NCI-H2171 (cell line): ENCODE measurements at places on chromosomes 1 and 21.

- peak; percentile 37 for DNase-seq
Observed at GRCh38 chr1:65104854-65105534, 43.0 kb upstream of the AK4 start.

GRCh38 chr1:26541431-26541815, 11.9 kb downstream of the RPS6KA1 start:
- no peak for DNase-seq

DNA sequence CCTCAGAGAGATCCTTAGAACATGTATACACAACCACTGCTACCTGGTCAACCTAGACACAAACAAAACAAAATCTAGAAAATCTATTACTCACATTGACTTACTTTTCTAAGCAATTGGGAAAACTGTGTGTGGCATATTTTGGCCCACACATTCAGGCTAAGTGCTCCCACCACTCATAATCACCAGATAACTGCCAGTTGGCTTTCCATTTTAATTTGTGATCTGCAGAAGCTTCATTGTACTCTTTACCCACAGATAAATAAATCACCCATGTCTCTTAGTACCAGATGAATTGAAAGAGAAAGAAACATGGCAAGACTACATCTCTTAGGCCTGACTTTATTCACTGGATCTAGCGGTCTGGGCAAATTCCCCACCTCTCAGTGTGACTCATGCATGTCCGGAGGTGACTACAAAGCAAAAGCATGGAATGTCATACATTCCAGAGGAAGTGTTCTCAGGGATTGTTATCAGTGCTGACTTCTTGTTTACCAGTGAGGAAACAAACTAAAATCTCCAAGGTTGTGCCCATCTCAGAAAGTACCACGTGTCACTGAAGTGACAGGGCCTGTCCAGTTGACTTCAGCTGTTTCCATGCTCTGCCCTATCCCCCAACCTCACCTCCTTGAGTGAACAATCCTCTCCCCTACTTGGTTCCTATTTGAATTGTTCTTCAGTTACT, 52.4 kb upstream of the BCL10 start:
- DNase-seq, result no peak

DNA sequence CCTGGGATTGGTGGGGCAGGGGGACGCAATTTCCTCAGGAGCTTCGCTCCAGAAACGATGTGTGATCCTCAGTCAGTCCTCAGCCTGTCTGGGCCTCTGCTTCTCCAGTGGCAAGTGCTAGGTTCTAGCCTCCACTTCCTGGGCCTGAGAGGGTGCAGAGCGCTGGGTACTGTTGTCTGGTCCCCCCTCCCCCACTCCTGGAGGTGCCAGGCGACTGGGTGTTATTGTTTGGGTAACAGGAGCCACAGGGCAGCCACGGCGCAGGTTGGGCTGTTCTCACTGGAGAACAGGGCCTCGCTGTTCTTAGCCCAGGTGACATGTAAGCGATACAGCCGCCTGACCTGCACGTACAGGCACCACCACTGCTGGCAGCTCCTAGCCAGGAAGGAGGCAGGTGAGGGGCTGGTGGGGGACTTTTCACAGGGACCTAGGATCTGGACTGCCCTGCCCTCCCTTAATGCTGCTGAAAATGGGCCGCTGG, 2.1 kb downstream of the RPS6KA1 start:
- no peak for DNase-seq

DNA sequence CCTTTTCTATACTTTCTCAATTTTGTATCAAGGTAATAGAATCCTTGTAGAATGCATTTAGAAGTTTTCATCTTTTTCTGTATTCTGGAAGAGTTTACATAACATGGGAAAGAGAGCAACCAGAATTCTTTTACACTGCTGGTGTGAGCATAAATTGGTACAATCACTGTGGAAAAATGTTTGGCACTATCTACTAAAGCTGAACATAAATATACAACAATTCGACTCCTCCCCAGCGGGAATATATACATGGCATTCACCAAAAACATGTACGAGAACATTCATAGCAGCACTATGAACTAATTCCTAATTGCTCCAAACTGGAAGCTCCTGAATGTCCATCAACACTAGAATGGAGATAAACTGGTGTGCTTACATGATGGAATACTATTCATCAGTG, 1.8 kb upstream of the ACBD6 start:
- no peak for DNase-seq

DNA sequence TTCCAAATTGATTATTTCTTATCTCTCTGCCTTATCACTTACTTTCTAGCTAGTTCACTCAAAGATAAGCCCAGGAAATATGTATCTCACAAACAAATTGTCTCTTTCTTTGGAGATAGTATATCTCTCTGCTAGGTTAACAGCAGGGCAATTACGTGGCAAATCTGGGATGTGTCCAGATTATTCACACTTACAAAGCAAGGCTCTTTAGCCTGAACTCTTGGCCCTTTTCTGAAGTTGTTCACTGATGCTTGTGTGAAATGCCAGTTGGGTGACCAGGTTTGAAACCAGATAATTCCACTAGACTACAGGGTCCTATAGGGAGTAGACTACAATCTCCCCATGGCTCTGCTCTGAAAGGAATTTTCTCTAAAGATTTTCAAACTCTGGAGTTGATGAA, 30.8 kb upstream of the FAM78B start:
- DNase-seq, result no peak

DNA sequence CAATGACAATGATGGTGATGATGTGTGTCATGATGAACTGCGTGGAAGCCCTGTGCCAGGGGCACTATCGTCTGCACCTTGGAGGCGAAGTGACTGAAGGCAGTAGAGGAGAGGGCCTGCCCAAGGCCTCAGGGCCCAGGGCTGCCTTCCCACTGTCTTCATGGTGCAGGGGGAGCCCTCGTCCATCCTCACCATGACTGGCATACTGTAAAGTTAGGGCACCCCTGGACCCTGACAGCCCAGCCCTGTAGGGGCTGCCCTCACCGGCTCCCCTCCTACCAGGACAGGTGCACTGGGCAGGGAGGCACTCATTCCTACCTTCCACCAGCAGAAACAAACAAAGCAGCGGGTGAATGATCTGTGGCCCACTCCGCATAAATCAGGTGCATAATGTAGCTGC, 156.9 kb upstream of the C1orf174 start:
- DNase-seq, result no peak

DNA sequence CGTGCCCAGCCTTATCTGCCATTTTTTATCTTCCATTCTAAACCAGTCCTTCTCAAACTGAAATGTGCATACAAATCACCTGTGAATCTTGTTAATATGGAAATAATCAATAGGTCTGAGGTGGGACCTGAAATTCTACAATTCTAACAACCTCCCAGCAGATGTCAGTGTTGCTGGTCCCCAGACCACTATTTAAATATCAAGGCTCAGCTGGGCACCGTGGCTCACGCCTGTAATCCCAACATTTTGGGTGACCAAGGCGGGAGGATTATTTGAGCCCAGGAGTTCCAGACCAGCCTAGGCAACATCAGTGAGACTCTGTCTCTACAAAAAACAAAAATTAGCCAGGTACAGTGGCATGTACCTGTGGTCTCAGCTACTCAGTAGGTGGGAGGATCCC, 4.1 kb downstream of the UQCRHL start:
- DNase-seq, result no peak

DNA sequence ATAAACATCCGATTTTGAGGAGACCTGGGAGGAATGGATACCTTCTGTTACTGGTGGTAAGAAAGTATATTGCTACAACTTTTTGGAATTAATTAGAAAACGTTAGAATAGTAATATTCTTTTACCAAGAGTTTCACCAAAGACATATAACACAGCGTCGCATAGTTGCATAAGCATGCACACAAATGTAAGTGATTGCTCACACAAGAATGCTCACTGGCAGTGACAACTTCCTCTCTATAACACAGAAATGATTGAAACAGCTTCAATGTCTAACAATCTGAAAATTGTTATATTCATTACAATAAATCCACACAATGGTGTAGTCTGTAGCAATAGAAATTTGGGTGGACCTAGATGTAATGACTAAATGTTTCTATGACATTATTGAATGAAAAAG, 998.6 kb downstream of the TTLL7 start:
- DNase-seq, result no peak
